Activated CD4-positive, alpha-beta T cell treated with anti-CD3 and anti-CD28 coated beads for 4 hours (primary cell): ENCODE measurements at places on chromosomes 13 and 19.
A peak's percentile ranks its signal among the peaks of the same experiment; 100 is the strongest.

GRCh38 chr19:45419396-45419795 lies 4.3 kb downstream of the ERCC1 start:
- DNase-seq: no peak

DNA sequence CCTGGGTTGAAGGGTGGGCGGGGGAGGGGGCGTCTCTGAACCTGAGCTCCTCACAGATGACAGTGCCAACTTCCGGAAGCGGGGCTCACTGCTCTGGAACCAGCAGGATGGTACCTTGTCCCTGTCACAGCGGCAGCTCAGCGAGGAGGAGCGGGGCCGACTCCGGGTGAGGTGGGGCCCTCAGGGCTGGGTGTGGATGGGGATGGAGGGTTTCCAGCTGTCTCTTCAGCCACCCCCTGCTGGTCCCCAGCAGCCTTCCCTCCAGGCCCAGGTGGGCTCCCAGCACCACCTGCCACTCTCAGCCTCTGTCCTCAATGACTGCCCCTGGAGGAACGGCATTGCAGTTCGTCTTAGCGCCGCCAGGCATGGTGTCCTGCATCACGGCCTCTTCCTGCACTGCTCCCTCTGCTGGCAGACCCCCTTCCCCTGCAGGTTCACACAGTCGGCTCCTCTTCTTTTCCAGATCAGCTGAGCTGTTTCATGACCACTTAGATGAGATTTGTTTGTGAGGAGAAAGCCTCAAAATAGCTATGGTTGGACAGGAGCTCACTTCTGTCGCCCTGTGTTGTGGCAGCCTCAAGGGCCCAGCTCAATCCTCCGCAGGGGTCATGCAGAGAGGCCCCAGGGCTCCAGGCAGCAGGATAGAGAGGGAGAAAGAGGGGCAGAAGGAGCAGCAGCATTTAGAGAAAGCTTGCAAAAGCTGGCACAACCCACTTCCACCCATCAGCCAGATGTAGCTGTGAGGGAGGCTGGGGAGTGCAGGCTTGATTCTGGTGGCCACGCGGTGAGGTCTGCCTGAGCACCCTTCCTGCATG lies 2.5 kb upstream of the GARIN5A start:
- no peak for DNase-seq

- DNase-seq: no peak
Observed at GRCh38 chr13:105219651-105220050, 1315.8 kb downstream of the EFNB2 start.

DNA sequence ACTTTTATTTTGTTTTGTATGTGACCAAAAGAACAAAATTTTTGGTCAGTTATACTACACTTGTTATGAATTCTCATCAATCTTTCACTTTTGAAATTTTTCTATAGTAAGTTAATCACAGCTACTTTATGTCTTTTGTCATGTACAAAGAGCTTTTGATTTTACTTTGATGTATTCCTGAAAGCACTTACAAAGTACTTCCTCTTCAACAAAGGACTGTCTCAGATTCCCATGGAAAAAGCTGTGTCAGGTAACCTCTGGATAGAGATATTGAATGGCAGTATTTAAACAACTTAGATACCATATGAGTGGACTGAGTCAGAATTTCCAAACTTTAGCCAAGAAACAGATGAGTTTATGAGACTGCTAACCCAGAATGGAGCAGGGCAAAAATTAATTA lies 689.3 kb upstream of the ATXN8OS start:
- DNase-seq: no peak

DNA sequence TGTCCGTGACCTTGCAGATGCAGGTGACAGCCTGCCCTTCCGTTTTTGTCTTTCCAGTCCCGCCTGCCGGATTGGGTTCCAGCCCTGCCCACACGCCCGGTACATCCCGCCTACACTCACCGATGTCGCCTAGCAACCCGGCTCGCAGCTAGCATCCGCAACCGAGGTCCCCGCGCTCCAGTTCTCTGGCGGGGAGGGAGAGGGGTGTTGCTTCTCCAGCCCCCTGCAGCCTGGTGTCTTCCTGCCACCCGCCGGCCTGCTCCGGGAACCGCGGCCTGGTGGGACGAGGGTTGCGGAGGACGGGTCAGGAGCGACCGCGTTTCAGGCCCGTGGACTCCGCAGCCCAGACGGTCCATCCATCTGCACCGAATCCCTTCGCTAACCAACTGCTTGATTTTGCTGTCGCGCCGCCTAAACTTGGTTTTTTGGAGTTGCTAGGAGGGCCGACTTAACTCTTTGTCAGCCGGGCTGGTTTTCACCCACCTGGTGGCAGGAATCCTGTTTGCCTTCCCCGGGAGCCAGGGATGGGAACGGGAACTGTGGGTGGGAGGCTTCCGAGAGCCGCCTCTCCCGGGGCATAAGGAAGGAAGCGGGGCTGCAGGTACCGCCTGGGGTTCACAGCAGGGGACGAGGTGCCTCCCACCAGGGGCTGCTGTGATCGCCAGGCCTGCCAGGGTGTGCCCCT lies 15.4 kb upstream of the MATK start:
- peak; percentile 66 for DNase-seq

GRCh38 chr13:34944274-34944634 lies 2.2 kb downstream of the NBEA start:
- DNase-seq: no peak

DNA sequence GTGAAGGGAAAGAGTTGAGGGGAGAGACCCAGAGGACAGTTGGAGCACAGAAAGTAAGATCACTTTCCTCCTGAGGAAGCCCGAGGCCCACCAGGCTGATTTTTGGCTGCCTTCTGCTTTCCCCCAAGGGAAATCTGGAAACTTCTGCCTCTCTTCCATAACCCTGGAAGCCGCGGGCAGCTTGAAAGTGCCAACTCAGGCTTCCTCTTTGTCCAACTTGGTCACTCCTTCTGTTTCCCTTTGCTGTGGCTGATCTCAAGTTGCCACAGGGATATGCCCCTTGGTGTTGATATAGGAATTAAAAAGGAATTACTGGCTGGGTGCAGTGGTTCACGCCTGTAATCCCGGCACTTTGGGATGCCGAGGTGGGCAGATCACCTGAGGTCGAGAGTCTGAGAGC lies 5.7 kb upstream of the CD70 start:
- DNase-seq: no peak

DNA sequence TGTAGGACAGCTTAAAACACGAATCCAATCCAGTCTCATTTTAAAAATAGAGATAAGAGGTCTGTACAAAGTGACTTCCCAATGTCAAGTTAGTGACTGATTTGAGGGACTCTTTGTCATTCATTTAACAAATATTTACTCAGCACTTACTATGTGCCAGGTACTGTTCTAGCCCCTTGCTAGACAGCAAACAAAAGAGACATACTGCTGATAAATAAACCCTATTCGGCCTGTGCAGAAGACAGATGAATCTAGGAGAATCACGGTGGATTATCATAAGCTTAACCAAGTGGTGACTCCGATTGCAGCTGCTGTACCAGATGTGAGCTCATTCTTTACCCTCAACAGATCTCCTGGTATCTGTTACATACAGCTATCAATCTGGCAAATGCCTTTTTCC lies 6.4 kb upstream of the ELF1 start:
- DNase-seq: no peak

DNA sequence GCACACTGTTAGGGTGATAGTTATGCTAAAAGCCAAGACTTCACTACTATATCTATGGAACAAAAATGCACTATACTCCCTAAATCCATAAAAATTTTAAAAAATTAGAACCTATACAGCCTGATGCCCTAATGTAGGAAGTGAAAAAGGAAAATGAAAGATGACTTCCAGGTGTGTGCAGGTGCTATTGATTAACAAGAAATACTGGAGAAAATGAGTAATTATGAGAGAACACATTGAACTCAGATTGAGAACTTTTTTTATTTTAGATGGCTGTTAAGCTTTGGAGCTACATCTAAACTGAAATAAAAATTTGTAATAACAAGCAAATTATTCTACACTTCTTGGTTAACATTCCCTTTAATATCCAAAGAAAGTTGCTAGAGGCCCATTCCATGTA lies 1015.7 kb downstream of the PCDH9 start:
- DNase-seq: no peak

DNA sequence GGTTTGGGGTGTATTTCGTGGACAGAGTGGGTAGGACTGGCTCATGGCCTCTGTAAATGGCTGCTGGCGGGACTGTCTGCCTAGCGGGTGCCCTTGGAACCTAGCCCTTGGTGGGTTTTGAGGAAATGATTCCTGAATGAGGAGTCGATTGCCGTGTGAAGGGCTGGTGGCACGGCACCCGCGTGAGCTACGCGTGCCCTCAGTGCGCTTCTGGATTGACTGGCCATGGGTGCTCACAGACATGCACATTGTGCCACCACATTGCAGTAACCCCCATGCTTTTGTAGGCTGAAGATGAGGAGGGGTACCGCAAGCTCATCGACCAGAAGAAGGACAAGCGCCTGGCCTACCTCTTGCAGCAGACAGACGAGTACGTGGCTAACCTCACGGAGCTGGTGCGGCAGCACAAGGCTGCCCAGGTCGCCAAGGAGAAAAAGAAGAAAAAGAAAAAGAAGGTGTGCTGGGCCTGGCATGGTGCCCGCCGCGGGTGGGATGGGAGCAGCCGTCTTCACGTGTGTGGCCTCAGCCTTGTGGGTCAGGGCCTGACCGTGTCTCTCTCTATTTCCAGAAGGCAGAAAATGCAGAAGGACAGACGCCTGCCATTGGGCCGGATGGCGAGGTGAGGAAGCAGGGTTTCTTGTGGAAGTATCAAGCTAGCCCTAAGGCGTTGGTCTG lies 35.2 kb downstream of the SMARCA4 start:
- no peak for DNase-seq

- no peak for DNase-seq
Observed at GRCh38 chr19:38649305-38650171, 2.1 kb downstream of the ACTN4 start.

DNA sequence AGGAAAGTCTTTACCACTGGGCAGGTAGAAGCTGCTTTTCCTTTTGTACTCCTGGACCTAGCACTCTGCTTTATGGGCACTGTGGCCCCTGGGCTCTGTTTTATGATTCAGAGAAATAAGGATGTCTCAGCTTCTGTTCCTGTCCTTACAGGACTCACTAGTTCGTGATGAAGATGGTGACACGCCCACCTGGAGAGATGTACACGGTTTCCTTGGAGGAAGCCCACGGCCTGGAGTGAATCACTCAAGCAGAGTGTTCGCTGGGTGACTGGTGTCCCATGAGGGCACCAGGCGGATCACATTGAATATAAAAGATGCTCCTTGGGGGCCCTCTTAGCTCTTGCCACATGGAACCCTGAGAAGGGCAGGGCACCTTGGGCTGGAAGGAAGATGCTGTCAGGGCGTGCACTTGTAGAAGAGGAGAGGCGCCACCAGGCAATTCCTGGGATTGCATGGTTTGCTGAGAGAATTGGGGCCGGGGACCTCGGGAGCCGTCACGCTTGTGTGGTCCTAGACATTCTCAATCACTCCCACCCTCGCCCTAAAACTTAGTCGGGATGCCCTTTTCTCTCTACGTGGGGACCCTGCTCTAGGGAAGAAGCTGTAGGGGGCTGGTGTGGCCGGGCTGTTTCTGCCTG lies 202.6 kb downstream of the TSHZ3 start:
- DNase-seq: no peak

GRCh38 chr13:86185636-86186035 lies 386.4 kb upstream of the SLITRK6 start:
- DNase-seq: no peak

DNA sequence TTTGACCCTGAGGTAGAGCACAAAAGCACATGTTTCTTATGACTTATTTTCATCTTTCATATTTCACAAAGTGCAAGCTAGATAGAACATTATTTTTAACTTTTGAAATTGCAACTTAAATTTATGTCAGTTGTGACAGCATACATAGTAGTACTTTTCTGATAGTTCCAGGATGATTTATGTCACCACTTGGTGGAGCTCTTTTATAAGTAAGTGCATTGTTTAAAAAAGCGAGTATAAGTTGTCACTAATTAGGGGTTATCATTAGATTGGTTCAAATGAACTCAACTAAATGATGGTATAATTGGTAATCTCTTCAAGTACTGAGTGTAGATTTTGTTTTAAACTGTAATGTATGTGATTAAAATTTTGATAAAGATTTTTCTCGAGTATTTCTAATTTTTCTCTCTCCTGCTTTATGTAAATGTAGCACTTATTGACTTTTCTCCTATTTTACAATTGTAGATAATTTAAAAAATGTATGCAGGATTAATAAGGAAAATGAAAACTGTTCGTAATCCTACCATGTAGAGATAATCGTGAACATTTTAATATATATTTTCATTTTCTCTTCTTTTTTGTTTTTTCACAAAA lies 31.1 kb downstream of the RB1 start:
- DNase-seq: no peak

- DNase-seq: no peak
Observed at GRCh38 chr19:45456500-45456815, 11.3 kb upstream of the FOSB start.

DNA sequence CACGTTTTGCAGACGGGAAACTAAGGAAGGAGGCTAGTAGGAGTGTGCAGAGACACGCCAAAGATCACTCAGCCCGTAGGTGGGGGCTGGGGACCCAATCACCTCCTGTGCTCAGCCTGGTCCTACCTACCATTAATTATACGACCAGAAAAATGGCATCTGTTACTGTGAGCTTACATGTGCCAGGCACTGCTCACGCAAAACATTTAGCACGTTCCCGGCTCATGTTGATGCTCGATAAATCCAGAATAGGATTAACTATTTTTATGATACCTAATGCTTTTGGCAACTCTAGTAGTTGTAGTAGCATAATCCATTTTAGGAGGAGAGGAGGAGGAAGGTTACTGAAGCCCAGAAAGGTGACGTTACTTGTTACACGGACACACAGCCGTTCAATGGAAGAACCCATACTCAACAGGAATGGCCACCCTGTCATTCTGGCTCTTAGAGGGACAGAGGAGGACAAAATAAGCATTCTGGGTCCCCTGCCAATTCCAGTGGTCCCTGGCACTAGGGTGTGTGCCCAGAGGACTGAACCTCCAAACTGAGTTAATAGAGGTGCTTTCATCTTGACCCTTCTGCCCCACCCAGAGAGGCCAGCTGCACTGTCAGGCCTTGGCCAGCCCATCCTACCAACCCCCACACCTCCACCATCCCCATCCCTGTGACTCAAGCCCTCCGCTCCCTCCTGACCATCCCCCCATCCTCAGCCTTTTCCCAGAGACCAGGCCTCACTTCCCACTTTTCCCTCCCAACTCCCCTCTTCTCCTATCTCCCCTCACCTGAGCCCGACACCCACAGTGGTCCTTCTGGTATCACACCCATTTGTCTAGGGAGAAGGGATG lies 5.0 kb upstream of the EML2 start:
- DNase-seq: peak; percentile 4

GRCh38 chr13:26320766-26321165 lies 66.8 kb downstream of the CDK8 start:
- no peak for DNase-seq
